ENCODE measurements at places on chromosomes 12 and 14.

DNA sequence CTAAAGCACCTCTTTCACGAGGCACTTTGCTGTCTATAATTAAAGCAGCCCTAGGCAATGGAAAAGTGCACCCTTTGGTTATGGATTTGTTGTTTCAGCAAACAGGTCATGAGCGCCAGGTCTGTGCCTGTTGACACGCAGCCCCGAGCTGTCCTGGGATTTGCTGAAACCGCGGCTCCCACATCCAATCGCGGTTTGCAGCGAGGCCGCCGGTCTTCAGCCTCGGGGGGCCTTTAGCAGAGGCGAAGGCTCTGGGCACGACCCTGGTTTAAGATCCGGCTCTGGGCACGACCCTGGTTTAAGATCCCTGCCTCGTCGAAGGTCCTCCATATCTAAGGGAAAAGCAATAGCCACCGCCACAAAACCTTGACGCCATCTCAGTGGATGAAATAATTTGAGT is 79.2 kb downstream of the GLT1D1 start:
- DNase-seq: no peak

GRCh38 chr14:20645481-20645880 is 4.0 kb upstream of the OR6S1 start:
- DNase-seq: no peak

GRCh38 chr14:104827177-104828055 is 26.5 kb downstream of the ZBTB42 start:
- DNase-seq: peak; percentile 60

- DNase-seq: no peak
These were observed 31.6 kb upstream of the PTPRQ start for GRCh38 chr12:80412343-80412953.

DNA sequence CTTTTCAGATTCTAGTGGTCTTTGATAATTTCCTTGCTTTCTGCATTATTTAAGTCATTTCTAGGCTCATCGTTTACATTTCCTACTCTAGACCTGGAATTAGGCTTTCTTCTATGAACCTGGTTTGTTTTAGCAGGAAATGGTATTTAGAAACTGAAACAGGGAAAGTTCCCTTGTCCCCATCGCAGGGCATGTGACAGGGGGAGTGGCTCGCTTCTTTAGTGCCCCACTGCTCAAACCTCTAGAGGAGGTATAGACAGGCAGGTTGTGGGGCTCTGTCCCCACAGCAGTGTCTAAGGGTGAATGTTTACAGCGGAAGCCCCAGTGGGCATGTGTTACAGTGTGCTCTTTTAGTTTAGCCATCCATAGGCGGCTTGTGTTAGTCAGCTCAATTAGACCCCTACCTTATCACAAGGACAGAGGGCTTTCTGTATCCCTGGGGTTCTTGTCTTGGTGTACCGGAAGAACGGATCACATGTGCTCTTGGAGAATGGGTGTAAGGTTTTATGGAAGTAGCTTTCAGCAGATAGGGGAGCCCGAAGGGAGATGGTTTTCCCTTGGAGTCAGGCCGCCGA is 25.0 kb downstream of the IFT81 start:
- no peak for DNase-seq

DNA sequence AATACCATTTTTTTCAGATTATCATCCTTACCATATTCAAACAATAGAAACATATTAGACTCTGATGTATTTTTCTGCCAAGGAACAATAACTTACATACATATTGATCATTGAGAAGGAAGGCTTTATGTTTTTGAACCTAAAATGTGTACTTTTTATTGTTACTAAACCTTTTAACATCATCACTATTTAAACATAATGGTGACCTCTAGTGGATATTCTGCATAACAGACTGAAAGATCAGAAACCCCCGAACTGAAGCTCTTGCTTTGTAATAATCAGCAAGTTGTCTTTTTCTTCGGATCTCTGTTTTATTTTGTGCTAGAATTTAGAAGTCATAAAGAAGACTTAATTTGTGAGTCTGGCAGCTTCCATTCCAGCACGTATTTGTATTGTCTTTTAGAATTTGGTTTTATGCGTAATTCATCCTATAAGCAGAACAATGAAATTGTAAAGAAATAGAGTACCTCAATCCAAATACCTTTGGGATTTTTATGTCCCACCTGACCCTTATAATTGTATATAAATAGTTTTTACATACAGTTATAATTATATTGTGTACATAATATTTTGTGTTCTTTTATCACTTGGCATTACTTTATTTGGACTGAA is 125.9 kb upstream of the ATF1 start:
- DNase-seq: no peak
